Tongue (tissue), 3 donors: ENCODE measurements at places on chromosomes 3 and 15. TPM values are rescaled to one million over a fixed set of nuclear protein-coding genes. Genes with fewer than 3 reads are reported as not detected.

The NUTM1 gene
- total RNA-seq, result not detected

The GP5 gene
- 0.21 TPM for total RNA-seq

The WNT7A gene
- 0.10 TPM for total RNA-seq

The SLC27A2 gene
- 0.31 TPM for total RNA-seq

The KNG1 gene
- not detected for total RNA-seq

The SAMD7 gene
- not detected for total RNA-seq

The AHSG gene
- total RNA-seq, result not detected

The LIPC gene
- 1.0 TPM for total RNA-seq

The CCDC54 gene
- total RNA-seq, result not detected

The DLEC1 gene
- 0.10 TPM for total RNA-seq

The LRRC34 gene
- 4.3 TPM for total RNA-seq

The TTLL13 gene
- total RNA-seq, result not detected

The SLC12A1 gene
- total RNA-seq, result not detected

The SPATA12 gene
- not detected for total RNA-seq

The ANKRD34C gene
- 0.21 TPM for total RNA-seq

The CHRNA5 gene
- total RNA-seq, result 2.1 TPM

The PODXL2 gene
- 9.2 TPM for total RNA-seq

The CFAP20DC gene
- total RNA-seq, result 4.2 TPM

The SI gene
- not detected for total RNA-seq
